ENCODE measurements at places on chromosomes 12 and 14.

DNA sequence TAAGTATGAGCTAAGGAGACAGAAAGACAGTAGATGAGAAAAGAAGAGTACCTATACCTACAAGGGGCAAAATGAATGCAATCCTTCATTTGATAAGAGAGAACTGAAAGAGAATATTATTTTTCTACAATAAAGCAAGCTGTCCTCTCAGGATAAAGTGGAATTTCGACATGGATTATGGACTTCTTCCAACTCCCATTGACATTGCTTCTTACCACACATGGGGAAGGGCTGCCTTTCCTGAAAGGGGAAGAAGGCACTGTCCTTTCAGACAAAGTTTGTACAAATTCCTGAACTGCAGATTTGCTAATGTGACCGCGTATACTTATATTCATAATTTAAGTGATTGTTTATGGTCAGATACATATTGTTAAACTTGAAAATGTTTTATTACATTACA is 4.3 kb upstream of the HEBP1 start:
- no peak for DNase-seq

DNA sequence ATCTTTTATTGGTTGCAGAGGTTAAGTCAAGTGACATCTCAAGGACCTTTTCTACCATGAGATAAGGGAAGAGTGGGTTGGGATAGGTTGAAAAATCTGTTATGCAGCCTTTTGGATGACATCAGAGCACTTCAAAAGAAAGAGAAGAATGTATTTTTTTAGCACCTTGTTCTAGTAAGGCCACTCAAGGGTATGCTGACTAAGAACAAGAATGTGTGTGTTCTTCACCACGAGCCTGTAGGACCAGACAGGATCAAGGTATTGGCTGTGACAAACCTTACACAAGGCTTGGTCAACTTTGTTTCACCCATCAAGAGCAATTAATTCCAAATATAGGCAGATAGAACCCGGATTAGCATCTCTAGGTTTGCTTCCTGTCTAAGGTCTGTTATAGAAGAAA is 142.5 kb downstream of the SAMD4A start:
- DNase-seq = no peak

- DNase-seq = no peak
Observed at GRCh38 chr12:27524494-27524835, 459 bp downstream of the PPFIBP1 start.

DNA sequence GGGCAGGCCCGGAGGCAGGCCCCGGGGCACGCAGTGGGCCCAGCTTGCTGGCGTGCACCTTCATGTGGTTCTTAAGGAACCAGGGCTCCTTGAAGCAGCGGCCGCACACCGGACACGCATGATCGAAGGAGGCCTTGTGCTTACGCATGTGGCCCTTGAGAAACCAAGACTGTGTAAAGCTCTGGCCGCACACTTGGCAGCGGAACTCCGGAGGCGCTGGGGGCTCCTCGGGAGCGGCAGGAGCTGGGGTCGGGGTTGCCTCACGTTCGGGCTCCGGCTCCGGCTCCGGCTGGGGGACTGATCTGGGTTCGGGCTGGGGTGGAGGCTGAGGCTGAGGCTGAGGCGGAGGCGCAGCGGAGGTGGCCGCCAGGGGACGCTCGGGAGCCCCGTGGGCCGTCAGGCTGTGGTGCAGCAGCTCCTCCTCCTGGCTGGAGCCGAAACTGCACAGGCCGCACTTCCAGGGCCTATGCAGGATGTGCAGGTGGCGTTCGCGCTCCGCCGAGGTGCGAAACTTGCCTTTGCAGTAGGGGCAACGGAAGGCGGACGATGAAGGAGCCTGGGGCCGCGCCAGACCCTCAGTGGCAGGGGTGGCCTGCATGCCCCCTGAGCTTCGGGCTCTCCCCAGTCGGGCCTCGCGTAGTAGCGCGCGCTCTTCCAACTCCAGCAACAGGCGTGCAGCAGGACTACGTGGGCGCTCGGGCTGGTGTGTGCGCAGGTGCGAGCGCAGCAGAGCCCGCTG is 6.0 kb downstream of the ZNF219 start:
- peak; percentile 94 for DNase-seq

DNA sequence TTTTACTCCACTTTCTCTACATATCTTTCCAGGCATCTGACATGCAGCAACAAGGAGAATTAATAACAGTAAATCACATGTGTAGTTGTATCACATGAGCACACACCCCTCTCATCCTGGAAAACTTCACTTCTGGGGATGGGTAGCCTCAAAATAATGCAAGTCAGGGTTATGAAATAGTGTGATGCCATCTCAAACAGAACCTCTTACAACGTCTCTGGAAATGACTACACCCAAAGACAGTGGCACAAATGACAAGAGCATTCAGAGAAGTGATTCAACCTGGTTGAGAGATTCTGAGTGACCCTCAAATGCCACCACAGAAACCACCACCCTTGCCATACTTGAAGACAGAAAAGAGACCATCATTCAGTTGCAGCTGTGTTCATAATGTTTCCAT is 2.8 kb downstream of the DIO2 start:
- DNase-seq = no peak

DNA sequence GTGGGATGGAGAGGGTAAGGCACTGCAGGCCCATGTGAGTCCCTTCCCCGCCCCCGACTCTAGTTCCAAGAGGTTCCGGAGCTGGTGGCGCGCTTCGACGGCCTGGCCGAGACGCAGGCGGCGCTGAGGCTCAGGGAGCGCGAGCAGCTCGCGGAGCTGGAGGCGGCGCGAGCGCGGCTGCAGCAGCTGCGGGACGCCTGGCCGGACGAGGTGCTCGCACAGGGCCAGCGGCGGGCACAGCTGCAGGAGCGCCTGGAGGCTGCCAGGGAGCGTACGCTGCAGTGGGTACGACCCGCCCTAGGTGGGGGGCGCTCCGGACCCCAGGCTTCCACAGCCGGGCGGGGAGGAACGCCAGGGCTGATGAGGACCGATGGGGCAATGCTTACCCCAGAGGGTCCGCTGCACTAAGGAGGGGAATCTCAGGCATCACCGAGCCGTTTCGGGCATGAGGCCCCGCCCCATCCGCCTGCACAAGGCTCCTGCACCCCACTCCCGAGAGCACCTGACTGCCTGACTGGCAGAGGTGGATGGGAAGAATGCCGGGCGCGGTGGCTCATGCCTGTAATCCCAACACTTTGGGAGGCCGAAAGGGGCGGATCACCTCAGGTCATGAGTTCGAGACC is 4.9 kb downstream of the CFAP73 start:
- no peak for DNase-seq

DNA sequence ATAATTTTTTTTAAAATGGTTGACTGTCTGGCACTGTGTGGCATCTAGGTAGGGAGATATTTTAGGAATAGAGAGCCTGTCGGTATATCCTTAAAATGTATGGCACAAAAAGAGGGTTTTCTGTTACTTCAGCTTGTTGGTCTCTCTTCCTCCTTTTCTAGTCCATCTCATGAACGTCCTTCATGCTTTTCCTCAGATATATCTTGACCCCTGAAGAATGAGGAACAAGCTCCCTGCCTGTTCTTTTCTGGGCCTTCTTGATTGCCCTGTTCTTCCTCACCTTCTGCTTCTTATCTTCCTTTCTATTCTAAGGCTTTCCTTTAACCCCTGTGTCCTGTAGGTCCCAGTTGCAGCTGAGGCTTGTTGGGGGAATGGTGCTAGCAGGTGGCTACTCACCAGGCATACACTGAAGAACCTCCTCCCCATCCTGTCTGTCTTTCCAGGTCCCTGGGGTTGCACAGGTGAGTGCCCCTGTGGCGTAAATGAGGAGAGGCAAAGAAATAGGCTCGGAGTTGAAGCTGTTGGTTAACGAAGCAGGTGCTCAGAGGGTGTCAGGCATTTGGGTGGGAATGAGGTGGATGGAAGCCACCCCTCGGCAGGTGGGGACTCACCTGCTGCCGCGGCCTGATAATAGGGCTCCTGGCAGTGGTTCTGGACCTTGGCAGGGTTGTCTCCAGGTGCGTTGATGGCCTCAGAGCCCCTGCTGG is 7.2 kb upstream of the C1R start:
- DNase-seq = no peak

DNA sequence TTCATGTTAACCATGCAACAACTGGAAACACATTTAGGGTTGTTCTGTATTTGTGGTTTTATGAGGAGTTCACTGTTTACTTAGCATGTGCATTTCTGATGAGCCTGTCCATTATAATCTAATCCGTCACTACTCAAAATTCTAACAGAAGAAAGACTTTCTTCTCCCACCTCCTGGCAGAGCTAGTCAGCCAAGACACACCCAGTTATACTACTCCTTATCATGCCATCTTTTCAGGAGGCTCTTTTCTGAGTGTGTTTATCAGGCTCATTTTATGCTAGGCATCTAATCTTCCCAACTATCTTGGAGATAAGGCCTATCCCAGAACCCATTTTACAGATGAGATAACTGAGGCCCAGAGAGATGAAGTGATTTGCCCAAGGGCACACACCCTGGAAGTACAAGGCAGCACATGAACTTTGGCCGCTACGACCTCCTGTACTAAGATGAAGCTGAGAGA is 10.4 kb upstream of the MED13L start:
- DNase-seq = no peak

- DNase-seq = no peak
Observed at GRCh38 chr12:89848732-89849131, 140.1 kb upstream of the ATP2B1 start.

GRCh38 chr14:28130610-28131284 is 635.8 kb upstream of the FOXG1 start:
- no peak for DNase-seq

DNA sequence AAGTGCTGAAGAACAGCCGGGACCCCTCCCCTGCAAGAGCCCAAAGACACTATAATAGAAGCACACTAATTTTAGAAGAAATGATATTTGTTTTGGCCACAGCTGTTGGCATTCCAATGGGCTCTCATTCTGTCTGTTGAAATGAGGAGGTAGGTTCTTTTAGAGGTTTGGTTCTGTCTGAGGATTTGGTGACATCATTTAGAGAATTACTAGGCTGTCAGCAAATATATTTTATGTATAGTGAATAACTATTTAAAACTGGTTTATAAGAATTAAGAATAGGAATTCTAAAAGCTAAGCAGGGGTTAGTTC is 200.7 kb upstream of the SLC38A2 start:
- DNase-seq = no peak

- DNase-seq = no peak
Observed at GRCh38 chr12:10753059-10753458, 29.9 kb upstream of the YBX3 start.

- peak; percentile 36 for DNase-seq
Observed at GRCh38 chr12:92030618-92031017, 115.0 kb downstream of the BTG1 start.

- DNase-seq = no peak
Observed at GRCh38 chr12:16939871-16940306, 333.9 kb upstream of the LMO3 start.

DNA sequence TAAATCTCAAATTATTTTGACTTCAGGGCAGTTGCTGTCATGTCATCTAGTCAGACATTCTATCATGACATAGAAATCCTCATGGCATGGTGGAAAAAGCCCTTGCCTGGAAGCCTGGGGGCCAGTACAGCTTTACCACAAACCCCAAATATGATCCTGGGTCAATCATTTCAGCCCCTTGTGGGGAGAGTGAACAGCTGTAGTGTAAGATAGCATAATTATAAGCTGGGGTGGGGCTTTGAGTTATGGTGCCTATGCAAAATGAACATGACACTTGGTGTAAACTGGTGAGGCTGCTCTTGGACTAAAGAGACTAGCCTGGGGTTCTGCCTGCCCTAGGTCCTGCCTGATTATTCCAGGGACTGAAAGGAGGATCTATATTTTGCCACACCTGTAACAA is 207.7 kb upstream of the DDHD1 start:
- no peak for DNase-seq

GRCh38 chr14:68710776-68711175 is 82.1 kb downstream of the ZFP36L1 start:
- no peak for DNase-seq

- no peak for DNase-seq
Observed at GRCh38 chr14:42323426-42323825, 716.8 kb downstream of the LRFN5 start.

- DNase-seq = no peak
Observed at GRCh38 chr12:110697236-110697635, 8.3 kb upstream of the HVCN1 start.

- no peak for DNase-seq
Observed at GRCh38 chr12:91423693-91424050, 241.1 kb upstream of the DCN start.

DNA sequence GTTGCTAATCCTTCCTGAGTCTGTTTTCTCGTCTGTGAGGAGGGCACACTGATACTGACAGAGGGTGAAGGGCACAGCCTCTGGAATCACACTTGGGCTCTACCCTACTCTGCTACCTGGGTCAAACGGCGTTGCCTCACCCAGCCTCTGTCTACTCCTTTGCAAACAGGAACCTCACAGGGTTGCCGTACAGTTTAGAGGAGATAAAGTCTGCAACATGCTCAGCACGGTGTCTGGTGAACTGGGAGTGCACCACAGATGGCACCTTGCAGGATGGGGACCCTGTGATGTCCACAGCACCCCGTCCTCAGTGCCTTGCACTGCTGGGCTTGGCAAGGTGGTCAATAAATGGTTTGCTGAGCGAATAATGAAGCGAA is 38.3 kb downstream of the TESC start:
- no peak for DNase-seq

DNA sequence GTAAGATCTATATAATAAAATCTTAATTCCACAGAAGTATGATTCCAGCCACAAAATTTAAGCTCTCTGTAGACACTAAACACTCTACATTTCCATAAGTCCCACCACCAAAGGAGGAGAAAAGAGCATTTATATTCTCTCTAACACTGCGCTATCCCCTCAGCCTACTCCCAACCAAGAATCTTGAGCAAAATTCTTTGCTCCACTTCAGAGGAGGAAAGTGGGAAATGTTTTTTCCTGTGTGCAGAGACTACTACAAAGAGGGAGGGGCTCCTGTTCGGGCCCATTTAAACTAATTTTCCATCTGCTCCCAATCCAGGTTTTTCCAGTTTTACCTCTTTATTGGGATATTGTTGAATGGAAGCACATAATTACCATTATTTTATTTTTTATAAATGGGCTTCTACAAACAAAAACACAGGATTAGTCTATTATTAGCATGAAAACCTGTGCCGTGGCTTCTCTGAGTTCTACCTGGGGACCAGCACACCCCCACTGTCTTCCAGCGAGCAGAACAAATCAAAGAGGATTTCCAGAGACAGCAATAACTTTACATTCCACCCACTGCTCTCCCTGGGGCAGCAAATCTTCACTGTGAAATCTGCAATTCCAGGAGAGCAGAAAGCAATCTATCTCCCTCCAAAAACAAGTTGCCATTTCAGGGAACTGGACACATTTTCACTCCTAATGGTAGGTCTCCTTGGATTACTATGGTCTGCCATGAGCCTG is 174.0 kb downstream of the DAD1 start:
- DNase-seq = no peak

DNA sequence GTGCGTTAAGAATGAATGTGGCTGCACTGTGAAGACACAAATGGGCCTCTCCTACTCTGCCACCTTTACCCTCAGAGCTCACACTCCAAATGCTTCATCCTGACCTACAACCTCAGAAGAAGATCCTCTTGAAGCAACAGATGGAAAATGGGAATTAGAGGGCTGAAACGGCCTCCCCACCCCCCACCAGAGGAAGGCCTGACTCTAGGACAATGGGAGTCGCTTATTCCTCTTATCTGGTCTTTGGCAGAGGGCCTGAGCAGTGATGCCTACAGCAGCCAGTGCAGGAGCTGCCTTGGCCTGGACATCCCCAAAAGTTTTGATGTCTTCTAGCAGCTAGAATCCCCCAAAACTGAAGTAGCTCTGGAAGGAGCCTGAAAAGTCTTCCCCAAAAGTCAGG is 29.2 kb downstream of the BTBD7 start:
- DNase-seq = no peak

Measured in activated naive CD4-positive, alpha-beta T cell (primary cell).